ENCODE measurements at places on chromosomes 11 and 22.

DNA sequence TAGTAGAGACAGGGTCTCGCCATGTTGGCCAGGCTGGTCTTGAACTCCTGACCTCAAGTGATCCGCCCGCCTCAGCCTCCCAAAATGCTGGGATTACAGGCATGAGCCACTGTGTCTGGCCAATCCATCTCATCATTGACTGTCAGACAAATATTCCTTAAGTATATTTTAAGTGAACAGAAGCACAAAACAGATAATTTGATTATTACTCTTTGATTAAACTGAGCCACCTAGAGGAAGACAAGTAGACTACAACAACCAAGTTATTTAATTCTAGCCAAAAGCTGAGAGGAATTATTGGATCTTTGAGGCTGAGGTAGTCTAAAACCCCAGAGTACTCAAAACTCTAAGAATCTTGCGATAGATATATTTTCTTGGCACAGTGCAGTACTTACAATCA lies 1.2 kb downstream of the ACRV1 start:
- DNase-seq: no peak

- DNase-seq: no peak
Observed at GRCh38 chr11:133842730-133843129, 2.6 kb downstream of the SPATA19 start.

DNA sequence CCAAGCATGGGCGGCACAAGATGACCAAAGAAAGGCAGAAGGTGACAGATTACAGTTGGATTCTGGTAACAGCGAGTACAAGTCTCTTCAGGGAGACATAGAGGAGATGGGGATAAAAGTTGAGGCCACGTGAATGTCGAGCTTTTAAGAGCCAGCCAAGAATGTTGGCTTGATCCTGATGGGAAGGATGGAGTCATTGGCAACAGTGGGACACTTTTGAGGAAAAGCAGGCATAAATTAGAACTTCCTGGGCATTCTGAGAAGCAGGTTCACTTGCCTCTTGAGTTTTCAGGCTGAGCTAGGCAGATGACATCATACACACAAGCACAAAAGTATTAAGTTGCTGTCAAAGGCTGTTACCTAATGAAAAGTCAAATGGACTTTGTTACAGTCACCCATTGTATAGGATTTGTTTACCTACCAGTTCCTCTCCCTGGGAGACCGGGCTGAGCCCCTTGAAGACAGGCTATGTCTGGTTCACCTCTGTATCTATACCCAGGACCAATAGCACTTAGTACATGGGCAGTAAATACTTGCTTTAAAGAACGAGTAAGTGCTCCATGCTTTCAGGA lies 41.1 kb downstream of the TNRC6B start:
- no peak for DNase-seq

- no peak for DNase-seq
Observed at GRCh38 chr22:35555483-35555890, 14.9 kb downstream of the RASD2 start.

DNA sequence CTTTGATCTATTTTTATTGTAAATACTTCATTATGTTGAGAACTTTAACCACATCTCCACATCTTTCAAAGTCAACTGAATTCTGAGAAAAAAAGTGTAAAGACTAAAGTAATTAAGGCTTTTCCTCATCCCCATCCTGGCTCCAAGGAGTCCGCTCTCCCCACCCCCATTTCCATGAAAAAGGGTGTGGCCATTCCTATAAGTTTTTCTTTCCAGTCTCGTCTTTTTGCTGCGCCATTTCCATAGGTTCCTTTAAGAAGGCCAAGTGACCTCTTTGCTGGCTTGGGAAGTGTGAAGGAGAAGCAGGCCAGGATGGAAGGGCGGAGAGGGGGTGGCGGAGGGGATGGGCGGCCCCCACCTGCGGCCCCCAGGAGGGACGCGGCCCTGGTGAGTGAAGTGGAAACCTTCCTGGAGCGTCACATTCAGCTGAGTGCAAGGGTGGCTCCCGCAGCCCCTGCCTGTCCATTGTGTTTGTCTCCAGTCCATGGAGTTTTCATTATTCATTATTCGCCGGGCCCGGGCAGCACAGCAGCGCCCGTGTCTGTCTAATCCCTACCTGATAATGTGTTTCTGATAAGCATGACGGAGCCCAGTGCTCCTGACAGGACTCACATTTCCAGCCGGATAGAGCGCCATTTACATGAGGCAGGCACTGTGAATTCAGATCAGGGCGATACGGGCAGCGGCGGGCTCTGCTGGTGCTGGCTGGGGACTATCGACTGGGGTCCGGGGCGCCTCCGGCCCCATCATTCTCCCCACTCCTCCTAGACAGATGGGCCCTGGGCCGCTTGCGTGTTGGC lies 739.8 kb downstream of the OPCML start:
- no peak for DNase-seq

DNA sequence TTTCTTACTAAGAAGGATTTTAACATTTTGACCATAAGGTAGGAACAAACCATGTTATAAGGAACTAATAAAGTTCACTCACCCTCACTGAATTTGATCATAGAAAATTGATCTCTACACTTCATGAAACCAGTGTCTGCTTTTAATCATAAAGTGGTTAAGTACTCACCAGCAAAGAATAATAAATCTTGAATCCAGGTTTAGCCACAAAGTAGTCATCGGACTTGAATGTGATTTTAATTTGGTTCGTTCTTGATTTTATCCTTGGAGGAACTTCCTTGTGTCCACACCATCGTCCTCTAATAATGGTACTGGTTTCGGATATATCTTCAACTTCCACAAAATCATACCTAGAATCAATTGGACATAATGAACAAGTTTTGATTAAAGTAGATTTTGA lies 40.5 kb upstream of the DDI1 start:
- DNase-seq: no peak

- no peak for DNase-seq
Observed at GRCh38 chr22:35995348-35995747, 33.3 kb downstream of the RBFOX2 start.

DNA sequence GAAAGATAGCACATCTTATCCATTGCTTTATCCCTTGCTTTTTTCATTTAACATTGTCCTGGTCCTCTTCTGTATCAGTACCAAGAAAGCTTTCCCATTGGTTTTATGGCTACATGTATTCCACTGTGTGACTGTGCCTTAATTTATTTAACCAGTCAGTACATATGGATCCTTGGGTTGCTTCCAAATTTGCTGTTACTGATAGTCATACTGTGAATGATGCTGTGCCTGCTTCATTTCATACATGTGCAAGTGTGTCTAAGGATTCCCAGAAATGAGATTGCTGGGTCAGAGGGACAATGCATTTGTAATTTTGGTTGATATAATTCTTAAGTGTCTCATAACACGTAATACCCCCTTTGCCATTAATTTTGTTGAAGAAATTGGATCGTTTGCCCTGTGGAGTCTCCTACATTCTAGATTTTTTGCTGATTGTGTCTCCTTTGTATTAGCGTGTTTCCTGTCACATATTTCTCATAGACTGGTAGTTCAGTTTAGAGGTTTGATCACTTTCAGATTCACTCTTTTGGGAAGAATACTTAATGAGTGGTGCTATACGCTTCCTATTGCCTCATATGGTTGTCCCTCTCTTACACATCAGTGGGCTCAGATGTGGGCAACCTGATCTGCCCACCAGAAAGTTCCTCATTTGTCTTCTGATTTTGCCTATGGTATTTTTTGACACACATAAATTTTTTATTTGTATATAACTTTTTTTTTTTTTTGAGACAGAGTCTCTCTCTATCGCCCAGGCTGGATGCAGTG lies 35.3 kb downstream of the MYBPC3 start:
- DNase-seq: no peak

DNA sequence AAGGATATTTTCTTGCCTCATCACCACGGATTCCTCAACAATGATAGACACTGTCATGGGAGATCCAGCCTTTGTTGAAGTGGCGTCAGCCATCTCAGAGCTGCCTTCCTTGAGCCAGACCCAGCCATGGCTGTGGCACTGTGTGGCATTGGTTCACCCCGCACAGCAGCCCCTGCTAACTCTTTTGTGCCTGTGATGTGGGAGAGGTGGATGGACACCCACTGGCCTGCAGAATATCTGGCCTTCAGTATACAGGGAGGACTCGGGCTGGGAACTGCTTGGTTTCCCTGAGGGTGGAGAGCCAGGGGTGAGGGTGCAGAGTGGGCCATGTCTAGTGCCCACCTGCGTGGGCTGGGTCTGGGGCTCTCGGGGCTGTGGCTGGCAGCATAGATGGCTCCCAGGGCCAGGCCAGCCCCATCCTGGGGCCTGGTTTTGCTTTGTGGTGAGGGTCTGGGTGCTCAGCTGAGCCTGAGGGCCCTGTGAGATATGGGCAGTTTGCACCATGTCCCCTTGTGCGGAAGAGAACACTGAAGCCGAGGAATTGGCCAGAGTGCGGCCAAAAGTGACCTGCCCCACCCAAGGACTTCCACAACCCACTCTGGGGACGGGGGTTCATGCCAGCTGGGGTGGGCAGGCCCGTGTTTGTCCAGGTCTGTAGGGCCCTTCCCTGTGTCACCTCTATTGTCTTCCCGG lies 6.1 kb downstream of the CLDN5 start:
- DNase-seq: no peak

DNA sequence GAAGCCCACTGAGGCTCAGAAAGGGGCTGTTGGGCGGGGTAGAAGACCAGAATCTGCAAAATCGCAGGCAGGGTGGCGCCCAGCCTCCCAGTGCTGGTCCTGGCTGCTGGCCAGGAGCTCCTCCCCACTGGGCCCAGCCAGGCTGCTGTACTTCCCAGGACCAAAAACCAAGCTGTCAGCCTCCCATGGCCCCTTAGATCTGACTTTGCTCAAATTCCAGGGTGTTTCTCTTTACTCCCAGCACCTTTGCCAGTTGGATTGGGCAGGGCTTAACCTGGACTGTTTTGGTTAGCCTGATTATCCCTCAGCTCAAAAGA lies 44.2 kb upstream of the WEE1 start:
- DNase-seq: no peak

DNA sequence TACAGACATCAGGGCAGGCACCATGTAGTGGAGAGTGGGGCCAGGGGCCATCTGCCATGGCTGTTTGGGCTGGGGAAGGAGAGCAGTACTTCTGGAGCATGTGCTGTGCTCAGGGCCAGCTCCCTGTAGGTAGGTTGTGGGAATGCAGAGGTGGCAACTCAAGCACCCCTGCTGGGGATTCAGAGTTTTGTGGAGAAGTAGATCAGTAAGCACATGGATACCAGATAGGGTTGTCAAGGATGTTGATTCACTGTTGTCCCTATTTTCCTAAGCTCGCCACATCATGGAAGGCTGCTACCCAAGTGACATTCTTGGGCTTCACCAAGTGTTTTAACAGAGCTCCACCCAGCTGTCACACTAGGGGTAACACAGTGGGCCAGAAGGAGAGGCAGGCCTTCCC lies 67.2 kb downstream of the BMAL1 start:
- DNase-seq: no peak

- DNase-seq: no peak
Observed at GRCh38 chr22:34067031-34067430, 146.8 kb upstream of the LARGE1 start.

- no peak for DNase-seq
Observed at GRCh38 chr22:23581260-23581650, 1.2 kb upstream of the IGLL1 start.

GRCh38 chr11:6240781-6241180 lies 1.9 kb downstream of the CNGA4 start:
- DNase-seq: no peak

DNA sequence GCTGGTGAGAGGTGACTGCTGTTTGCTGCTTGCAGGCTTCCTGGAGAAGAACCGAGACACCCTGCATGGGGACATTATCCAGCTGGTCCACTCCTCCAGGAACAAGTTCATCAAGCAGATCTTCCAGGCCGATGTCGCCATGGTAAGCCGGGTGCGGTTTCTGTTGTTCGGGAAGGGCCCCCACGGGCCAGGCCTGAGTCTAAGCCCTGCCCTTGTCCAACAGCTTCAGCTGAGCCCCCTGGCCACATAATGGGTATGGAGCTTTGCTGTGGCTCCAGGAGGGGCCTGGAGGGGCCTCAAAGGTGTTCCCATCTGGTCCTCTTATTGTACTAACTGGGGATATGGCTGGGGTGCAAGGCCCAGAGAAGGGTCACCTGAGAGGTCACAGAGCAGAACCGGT lies 38.0 kb downstream of the MYO7A start:
- no peak for DNase-seq

DNA sequence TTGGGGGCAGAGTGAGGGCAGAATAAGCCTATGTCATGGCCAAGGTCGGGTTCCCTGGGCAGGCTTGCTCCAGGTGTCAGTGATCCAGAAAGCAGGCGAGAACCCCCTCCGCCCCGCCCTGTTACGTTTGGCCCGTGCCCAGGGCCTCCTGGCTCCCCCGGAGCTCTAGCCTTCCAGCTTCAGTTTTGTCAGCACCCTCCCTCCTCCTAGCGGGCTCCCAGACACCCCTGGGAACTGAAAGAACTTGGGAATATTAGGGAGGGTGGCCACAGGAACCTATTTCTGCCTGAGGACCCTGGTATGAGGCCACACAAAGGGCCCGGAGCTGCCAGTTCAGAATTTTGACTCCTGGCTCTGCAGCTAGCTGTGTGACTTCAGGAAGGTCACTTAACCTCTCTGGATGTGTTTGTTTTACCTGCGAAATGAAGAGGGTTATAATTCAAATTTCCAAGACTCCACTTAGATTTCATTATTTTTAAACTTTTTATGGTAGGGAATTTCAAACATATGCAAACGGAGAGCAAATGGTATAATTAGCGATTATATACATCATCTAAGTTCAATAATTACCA lies 1.2 kb downstream of the TUBA8 start:
- no peak for DNase-seq

DNA sequence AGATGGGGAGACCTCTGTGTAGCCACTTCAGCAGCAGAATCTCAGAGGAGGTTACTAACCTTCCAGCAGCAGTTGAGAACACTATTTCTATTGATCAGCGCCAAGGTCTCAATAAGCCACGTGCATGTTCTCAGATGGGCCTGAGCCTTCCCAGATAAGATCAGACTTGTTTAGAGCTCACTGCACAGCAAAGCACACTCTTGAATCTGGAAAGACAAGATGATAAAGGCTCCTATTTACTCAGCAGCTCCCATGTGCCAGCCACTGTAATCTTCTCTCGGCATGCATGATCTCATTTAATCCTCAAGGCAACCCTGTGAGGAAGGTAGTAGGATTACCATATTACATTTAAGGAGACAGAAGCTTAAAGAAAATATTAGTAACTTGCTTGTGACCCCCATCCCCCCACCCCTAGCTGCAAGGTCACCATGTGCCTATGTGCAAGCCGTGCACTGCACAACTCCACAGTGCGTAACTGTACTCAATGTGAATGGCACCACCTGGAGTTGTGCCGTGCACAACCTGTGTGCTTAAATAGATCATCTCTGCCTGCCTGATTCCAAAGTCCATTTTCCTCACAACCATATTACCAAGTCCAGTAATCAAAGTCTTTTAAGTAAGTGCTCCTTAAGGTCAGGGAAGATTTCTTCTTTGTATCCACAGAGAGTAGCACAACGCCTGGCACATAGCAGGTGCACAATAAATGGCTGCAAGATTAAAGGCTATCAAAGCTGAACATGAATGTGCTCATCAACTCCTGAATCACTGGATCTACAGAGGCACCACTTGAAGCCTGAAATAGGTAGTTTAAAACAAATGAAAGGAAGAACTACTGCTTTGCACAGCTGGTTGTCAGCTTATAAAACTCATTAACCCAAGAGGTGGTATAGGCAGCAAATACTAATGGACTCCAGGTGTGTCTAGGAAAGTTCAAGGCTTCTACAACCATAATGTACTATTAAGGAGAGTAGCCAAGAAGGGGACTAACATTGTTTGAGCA lies 293.8 kb downstream of the BUD13 start:
- no peak for DNase-seq

All from AG08396 (cell line).